ENCODE measurements at places on chromosomes 3 and 15. TPM values are rescaled to one million over a fixed set of nuclear protein-coding genes. Genes with fewer than 3 reads are reported as not detected.

DNA sequence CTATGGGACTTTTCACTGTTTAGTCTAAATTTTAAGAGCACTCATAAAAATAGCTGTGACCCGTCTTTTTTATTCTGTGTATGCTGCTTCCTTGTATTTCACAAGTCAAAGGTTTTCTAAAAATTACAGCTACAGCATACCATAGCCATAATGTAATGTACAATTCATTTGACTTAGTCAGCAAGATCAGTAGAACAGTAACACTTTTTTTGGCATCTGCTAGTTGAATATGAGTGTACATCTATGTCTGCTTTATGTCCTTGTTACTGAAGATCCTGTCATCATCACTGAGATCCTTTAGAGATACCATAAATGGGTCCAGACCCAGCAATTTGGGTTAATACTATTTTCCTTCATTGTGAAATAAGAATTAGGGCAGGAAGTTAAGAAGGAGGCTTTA lies 42.2 kb downstream of the CMSS1 start:
- peaks cover 79% of the 10 kb centered on the region for H3K4me1 ChIP-seq
- no peak overlapping the region for H3K27ac ChIP-seq
- H3K36me3 ChIP-seq: no peaks in the 10 kb centered on the region
- DNase-seq: no peak
- H3K4me3 ChIP-seq: no peak overlapping the region

GRCh38 chr3:14434498-14435151 lies 32.2 kb downstream of the SLC6A6 start:
- H3K4me1 ChIP-seq: peaks cover 66% of the 10 kb centered on the region
- H3K4me3 ChIP-seq: peak overlapping the region; percentile 77
- no peaks in the 10 kb centered on the region for H3K27me3 ChIP-seq
- H3K36me3 ChIP-seq: no peaks in the 10 kb centered on the region
- peak overlapping the region; percentile 66 for H3K27ac ChIP-seq

GRCh38 chr3:84965141-84965540 lies 6.4 kb downstream of the CADM2 start:
- H3K36me3 ChIP-seq: peaks cover 2% of the 10 kb centered on the region
- DNase-seq: no peak
- peaks cover 24% of the 10 kb centered on the region for H3K27me3 ChIP-seq
- H3K4me3 ChIP-seq: no peak overlapping the region
- peaks cover 5% of the 10 kb centered on the region for H3K4me1 ChIP-seq
- no peak overlapping the region for H3K27ac ChIP-seq

GRCh38 chr3:47444103-47444502 lies 31.6 kb downstream of the SCAP start:
- H3K4me3 ChIP-seq: no peak overlapping the region
- peaks cover 13% of the 10 kb centered on the region for H3K36me3 ChIP-seq
- H3K4me1 ChIP-seq: peaks cover 8% of the 10 kb centered on the region
- no peak for DNase-seq
- H3K27ac ChIP-seq: peak overlapping the region; percentile 92
- H3K27me3 ChIP-seq: no peaks in the 10 kb centered on the region

DNA sequence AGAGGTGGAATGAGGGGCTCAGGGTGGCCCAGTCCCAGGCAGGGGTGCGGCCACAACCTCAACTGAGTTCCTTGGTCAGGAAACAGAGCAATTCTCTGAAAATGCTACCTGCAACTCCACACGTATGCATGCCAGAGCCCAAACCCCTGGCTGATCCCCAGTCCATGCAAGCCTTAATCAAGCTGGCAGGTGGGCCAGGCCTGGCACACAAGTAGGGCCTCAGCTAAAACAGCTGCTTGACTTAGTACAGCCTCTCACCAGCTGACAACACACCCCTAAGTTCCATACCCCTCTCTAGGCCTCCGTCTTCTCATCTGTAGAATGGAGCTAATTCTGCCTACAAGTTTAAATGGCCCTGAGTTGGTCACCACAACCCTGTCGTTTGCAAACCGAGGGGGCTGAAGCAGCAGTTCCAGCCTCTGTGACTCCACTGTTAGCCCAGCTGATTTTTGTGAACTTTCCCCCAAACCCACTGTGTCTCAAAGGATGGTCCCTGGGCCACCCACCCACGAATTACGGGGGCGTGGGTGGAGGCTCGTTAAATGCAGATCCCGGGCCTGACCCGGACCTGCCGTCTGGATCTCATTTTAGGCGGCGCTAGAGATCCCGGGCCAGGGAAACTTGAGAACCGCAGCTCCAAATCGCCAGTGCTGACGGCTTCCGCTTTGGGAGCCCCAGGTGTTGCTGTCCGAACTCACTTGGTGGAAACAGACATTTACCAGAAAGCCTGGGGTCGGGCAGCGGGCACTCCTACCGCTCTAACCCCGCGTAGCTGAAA lies 927 bp downstream of the CHDH start:
- peak overlapping the region; percentile 70 for H3K4me3 ChIP-seq
- H3K36me3 ChIP-seq: peaks cover 1% of the 10 kb centered on the region
- peak; percentile 6 for DNase-seq
- H3K4me1 ChIP-seq: no peaks in the 10 kb centered on the region
- H3K27ac ChIP-seq: no peak overlapping the region

DNA sequence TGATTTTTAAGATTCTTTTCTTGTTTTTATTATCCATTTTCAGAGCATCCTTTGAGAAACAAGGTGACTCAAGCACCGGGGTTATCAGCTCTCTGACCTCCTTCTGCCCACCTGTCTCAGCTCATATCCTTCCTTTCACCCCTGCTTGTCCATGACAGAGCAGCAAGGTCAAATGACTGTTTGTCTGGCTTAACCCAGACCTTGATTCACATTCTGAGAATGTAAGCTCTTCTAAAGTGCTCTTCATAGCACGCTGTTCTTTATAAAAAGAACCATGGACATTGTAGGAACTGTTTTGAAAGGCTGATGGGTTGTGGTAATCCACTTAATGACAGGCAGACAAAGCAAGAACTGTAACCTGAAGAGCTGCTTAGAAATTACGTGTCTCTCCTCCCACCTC lies 122.5 kb downstream of the CHST2 start:
- no peaks in the 10 kb centered on the region for H3K27me3 ChIP-seq
- DNase-seq: no peak
- H3K27ac ChIP-seq: no peak overlapping the region
- H3K4me1 ChIP-seq: no peaks in the 10 kb centered on the region

DNA sequence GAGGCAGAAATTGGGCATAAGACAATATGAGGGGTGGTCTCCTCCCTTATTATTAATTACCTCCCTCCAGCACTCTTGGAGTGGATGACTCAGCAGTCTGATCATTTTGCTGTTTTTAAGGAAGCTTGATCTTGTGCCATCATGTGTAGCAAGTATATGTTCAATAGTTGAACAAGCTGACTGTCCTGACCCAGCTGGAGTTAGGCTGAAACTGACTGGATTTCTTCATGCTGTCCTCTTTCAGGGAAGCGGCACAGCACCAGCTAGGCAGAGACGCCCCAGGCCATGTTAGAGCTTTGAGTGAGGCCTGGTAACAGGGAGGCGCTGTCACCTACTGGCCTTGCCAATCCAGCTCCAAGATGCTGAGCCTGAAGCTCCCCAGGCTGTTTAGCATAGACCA lies 54.4 kb upstream of the KIF23 start:
- no peaks in the 10 kb centered on the region for H3K36me3 ChIP-seq
- H3K27ac ChIP-seq: no peak overlapping the region
- H3K27me3 ChIP-seq: no peaks in the 10 kb centered on the region
- H3K4me3 ChIP-seq: no peak overlapping the region
- H3K4me1 ChIP-seq: no peaks in the 10 kb centered on the region

DNA sequence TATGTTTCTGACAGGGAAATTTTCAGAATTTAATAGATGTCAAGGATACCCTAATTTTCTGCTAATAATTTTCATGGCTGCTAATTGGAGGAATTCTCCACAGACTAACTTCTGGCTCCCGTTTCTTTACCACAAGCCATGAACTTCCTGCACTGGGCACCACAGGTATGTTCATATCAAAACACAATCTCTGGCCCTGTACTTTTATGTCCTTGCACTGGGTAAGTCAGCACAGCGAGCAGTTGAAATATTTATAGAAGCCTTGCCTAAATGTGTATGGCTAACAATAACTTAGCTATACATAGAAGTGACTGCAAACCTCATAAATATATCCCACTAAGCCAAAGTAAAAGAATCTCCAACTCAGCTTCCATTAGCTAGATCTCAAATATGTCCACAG lies 246.9 kb downstream of the ZIC1 start:
- H3K36me3 ChIP-seq: no peaks in the 10 kb centered on the region
- no peak overlapping the region for H3K27ac ChIP-seq
- no peaks in the 10 kb centered on the region for H3K4me1 ChIP-seq
- H3K27me3 ChIP-seq: no peaks in the 10 kb centered on the region

DNA sequence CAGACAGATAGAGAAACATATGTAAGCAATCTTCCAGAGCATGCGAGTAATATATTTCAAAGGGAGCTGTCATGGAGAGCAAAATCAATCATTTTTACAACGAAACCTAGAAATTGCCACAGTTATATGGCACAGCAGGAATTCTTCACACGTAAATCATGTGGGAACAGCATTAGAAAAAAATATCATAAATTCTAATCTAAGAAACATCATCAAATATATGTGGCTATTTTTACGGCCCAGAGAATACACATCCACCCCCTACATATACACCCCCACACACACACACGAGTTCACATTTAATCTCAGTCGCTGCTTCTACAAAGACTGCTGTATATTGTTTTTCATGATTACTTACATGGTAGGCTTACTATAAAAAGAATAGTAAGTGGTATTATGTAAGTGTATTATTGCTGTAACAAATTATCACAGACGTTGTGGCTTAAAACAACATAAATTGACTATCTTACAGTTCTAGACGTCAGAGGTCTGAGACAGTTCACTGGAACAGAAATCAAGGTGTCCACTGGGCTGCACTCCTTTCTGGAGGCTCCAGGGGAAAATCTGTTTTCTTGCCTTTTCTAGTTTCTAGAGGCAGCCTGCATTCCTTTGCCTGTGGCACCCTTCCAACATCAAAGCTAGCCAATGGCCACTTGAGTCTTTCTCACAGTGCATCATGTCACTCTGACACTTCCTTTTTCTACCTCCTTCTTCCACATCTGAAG lies 363.3 kb downstream of the ULK4 start:
- no peak overlapping the region for H3K27ac ChIP-seq
- H3K4me3 ChIP-seq: no peak overlapping the region
- no peak for DNase-seq
- H3K4me1 ChIP-seq: peaks cover 6% of the 10 kb centered on the region

GRCh38 chr15:66985653-66986052 lies 79.7 kb upstream of the SMAD3 start:
- H3K27ac ChIP-seq: no peak overlapping the region
- peaks cover 19% of the 10 kb centered on the region for H3K27me3 ChIP-seq
- DNase-seq: no peak
- no peaks in the 10 kb centered on the region for H3K4me1 ChIP-seq
- H3K36me3 ChIP-seq: peaks cover 4% of the 10 kb centered on the region

GRCh38 chr3:114338651-114339357 lies 45.0 kb downstream of the TIGIT start:
- peaks cover 58% of the 10 kb centered on the region for H3K4me1 ChIP-seq
- peak overlapping the region; percentile 91 for H3K27ac ChIP-seq
- H3K4me3 ChIP-seq: no peak overlapping the region
- H3K36me3 ChIP-seq: peaks cover 8% of the 10 kb centered on the region
- DNase-seq: no peak

DNA sequence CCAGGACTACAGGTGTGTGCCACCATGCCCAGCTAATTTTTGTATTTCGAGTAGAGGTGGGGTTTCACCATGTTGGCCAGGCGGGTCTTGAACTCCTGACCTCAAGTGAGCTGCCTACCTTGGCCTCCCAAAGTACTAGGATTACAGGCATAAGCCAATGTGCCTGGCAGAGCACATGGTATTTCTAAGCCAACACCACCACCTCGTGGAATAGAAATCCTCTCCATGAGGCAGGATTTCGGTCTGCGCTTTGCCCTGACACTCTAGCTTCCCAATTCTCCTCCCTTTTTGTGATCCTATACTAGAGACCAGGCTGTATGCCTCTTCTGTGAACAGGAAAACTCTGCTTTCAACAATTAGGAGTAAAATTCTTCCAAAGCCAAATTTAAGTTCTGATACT lies 372.2 kb downstream of the VGLL3 start:
- no peaks in the 10 kb centered on the region for H3K4me1 ChIP-seq
- DNase-seq: no peak
- H3K27me3 ChIP-seq: no peaks in the 10 kb centered on the region
- H3K4me3 ChIP-seq: no peak overlapping the region

DNA sequence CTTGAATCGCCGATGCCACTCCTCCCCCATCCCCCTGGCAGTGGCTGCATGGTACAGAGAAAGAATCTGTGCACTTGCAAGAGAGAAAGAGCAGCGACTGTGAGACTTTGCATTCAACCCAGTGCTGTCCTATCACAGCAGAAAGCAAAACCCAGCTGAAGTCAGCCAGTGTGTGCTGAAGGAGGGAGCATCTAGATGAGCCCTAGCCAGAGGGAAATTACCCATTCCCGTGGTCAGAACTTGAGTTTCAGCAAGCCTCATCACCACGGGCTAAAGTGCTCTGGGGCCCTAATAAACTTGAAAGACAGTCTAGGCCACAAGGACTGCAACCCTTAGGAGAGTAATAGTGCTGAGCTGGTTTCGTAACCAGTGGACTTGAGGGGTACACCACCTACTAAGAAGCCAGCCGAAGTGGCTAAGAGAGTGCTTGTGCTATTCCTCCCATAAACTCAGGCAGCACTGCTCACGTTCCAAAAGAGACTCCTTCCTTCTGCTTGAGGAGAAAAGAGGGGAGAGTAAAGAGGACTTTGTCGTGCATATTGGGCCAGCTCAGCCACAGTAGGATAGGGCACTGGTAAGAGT lies 15.2 kb upstream of the PIK3R4 start:
- no peaks in the 10 kb centered on the region for H3K27me3 ChIP-seq
- H3K36me3 ChIP-seq: no peaks in the 10 kb centered on the region
- H3K27ac ChIP-seq: no peak overlapping the region

DNA sequence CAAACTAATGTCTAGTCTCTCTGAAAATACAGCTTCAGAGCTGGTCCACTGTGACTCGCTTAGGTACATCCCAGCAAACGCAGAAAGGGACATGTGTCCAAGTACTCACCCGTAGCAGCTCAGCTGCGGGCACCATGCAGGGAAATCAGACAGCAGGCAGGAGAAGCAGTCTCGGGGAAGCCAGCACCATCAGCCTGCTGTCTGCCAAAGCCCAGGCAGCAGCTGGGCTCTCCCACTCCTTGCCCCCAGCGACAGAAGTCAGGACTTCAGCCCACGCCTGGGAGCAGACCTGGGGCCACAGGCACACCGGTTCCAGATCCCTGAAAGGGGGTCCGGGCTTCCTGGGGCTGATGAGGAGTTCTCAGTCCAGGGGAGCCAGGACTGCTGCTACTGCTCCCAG lies 34.9 kb downstream of the SEMA5B start:
- H3K27me3 ChIP-seq: peaks cover 45% of the 10 kb centered on the region
- no peak overlapping the region for H3K27ac ChIP-seq
- DNase-seq: no peak
- H3K4me3 ChIP-seq: no peak overlapping the region

GREM1 gene
- total RNA-seq: 0.25 TPM

CASR gene
- total RNA-seq: 0.23 TPM

EFCC1 gene
- 0.26 TPM for total RNA-seq

GOLGA8S gene
- total RNA-seq: 0.29 TPM

LRTM1 gene
- total RNA-seq: not detected

HDDC3 gene
- 37.6 TPM for total RNA-seq

PEAK1 gene
- total RNA-seq: 45.7 TPM

TRH gene
- total RNA-seq: not detected

All from activated T-cell treated with anti-CD3 and anti-CD28 coated beads, Interleukin-2, amount 50 U/mL, for 72 hours (primary cell).